ENCODE measurements at places on chromosomes 3 and 15.

DNA sequence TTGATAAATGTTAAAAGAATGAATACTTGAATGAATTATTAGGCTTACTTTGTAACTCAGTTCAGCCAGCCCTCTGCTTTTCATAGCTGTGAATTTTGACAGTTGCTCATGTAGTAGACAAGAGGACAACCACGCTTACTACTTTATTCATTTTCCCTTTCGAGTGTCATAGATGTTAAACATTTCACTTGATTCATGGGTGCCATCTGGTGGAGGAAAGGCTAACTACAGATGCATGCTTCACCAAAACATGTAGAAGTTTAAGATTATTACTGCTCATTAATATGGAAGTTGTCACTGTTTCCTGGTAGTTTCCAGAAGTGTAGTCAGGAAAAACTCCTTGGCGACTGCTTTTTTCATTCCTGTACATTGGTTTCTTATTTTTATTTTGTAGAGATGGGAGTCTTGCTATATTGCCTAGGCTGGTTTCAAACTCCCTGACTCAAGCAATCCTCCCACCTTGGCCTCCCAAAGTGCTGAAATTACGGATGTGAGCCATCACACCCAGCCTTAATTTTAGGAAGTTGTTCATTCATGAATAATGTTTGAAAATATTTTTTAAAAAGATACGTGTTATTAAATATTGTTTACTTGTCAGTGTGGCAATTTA is 163.2 kb downstream of the B3GALNT1 start:
- peak; percentile 38 for DNase-seq

DNA sequence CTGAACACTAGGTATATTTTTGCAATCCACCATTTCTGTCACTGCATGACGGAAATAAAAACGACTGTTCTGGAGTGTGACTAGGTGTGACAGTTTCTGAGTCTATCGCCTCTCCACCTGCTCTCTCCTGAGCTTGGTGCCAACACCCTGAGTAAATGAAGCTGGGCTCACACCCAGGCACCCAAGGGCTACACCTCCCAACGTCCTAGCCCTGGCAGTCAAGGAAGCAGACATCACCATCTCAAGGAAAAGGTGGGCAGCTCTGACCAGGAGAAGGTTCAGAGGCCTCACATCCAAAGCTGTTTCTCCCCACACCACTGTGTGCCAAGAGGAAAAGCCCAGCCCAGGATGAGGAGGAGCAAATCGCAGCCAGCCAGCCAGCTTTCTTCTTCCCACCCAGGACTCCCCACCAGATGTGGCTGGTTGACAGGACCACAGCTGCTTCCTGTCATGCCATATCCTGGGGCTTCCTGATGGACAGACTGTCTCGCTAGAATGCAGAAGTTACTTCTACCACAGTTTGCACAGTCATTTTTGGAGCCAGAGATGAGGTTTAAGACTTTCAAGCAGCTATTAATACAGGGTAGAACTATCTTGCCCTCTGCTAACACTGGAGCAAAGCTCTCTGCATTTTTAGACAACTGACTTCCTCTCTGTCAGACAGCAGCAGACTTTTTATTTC is 3.3 kb downstream of the SCAMP2 start:
- DNase-seq: no peak

DNA sequence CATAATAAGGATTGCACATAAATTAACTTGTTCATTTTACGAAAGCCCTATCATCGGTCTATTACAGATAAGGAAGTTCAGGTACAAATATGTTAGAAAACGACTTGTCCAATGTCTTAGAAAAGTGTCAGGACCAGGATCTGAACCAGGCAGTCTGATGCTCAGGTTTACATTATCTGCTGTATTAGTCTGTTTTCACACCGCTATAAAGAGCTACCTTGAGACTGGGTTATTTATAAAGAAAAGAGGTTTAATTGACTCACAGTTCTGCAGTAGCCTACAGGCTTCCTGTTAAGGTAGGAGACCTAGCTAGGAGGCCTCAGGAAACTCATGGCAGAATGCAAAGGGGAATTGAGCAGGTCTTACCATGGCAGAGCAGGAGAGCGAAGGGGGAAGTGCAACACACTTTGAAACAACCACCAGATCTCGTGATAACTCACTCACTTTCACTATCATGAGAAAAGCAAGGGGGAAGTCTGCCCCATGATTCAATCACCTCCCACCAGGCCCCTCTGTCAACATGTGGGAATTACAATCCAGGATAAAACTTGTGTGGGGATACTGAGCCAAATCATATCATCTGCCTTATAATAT is 45.8 kb upstream of the GOLIM4 start:
- DNase-seq: no peak

DNA sequence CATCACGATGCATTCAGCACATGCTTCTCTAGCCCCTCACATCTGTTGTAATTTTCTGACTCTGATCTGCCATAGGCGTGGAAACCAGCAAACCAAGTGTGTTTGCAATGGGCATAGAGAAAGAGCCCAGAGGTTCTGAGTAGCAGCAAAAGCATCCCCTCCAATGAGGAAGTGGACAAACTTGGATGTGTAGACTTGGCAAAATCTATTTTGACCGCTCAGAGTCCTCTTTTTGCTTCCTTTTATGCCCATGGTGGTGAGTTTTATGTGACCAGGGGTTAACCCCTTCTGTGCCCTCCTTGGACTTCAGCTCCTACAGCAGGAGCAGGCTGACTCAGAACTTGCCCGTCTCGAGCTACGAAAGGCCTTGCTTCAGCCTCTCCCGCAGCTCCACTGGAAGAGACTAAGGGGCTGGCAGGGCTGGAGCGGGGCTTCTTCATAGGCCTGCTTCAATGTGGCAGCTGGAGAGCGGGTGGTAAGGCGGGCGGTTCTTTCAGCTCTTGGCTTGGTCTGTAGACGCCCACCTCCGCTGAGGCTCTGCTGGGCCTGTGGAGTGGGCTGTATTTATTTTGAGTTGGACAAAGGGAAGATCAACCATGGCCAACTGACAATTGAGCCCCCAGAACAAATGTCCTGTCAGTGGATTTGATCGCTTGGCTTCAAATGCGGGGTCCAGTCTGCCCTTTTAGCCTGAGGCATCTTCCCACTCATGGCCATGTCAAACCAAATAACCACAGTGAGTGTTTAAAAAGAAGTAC is 6.5 kb upstream of the ETV5 start:
- no peak for DNase-seq

GRCh38 chr3:152443212-152444023 is 174.7 kb downstream of the MBNL1 start:
- DNase-seq: no peak

GRCh38 chr3:52357151-52358080 is 41.3 kb downstream of the DNAH1 start:
- DNase-seq: no peak

DNA sequence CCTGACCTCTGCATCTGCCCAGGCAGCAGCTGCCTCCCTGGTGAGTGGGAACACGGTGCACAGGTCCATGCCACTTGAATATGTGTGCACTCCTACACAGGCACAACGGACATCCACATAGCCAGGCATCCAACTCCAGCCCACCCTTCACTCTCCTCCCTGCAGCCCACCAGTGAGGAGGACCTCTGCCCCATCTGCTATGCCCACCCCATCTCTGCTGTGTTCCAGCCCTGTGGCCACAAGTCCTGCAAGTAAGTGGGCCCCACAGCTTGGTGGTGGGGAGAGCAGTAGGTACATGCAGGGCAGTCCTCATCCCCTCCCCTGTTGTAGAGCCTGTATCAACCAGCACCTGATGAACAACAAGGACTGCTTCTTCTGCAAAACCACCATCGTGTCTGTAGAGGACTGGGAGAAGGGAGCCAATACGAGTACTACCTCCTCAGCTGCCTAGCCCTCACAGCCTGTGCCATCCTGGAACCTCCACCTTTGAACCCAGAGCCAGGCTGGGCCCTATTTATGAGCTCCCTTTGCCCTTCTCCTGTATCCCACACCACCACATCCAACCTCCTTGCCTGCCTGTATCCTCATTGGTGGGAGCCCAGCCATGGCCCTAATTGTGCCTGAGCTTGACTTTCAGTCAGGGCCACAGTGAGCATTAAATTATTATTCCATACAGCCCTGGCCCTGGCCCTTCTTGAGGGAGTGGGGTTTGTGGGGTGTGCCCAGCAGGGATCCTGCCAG is 1.5 kb upstream of the AMIGO3 start:
- no peak for DNase-seq

GRCh38 chr15:34914317-34914716 is 55.2 kb downstream of the AQR start:
- no peak for DNase-seq

- DNase-seq: no peak
Measured at GRCh38 chr3:49794926-49795905, 4.5 kb downstream of the CDHR4 start.

DNA sequence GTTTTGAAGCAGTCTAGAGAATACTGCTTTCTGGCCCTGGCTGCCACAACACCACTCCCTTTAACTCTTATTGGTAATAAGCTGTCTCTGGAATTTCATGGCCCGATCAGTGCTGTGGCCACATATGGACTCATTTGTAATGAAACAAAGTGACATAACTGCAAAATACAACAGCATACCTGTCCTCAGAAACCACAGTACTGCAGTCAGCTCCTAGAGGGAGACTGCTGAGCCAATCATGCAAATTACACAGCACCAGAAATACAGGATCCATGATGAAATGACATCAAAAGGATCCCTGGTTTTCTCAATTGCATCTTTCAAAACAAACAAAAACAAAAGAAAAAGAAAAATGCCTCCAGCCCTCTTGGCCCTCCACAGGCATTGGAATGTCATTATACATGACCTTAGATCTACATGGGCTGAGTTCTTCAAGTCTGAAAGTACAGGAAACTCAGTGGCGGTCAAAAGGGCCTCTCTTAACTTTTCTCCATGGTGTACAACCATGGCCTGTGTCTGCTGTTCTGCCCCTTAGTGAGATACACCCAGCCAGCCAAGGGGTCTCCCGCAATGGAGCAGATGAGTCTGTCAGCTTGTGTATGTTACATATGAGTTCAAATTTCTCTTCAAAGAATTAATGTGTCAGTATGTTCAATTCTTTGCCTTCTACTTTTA is 24.9 kb upstream of the KBTBD12 start:
- DNase-seq: no peak

DNA sequence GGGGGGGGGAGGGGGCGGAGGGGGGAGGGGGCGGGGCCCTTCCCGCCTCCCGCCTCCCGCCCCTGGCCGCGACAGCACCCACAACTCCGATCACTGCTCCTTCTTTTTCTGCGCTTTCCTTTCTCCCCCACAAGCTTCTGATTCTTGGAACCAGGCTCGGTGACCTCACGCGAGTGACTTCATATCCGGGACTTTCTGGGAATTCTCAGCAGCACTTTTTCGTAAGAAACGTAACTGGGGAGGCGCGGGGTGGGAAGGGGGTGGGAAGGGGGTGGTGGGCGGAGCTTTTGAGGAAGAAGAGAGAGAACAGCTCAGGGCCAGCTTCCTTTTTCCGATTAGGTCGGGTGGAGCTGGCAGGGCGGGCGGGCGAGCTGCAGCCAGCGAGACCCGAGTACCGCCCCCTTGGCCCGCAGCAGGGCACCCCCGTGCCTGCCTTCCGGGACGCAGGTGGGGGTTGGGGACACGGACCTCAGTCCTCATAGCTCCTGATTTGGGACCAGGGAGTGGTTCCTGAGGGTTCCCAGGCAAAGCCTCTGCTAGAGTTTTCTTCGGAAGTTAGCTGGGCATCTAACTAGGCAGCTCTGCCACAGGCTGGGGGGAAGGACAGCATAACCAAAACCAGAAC is 14.6 kb downstream of the XIRP1 start:
- DNase-seq: peak; percentile 88

DNA sequence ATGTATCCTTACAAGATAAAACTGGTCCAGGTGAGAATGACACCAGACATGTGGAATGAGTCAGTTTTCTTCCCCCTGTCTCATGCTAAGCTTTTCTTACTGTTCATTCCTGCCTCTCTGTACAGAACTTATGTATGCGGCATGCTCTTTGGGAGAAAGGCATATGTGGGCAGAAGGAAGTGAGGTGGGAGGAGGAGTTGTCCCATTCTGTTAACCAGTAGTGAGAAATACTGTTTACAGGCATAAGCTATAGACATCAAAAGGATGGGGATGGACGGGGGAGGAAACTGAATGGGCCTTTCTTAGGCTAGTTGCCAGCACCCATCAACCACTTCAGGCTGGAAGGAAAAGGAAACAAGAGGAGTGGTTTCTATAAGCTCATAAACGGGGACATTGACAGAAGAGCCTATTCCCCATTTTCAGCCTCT is 143.6 kb upstream of the BHLHE40 start:
- no peak for DNase-seq

DNA sequence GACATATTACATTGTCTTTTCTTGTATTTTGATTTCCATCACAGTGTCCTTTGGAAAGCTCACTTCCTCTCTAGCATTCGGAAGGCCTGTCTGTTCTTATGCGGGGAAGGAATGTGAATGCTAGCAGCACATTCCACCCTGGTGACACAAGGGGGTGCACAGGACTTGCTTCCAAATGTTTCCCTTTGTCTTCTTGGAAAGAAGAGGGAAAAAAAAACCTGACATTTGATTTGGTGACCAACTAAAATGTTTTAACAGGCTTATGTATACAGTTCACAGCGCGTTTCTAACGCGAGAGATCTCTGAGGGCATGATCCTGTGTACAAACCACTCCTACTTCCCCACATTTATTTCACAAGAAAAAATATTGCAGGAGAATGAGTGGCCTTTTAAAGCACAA is 107.6 kb upstream of the FXR1 start:
- peak; percentile 36 for DNase-seq

- no peak for DNase-seq
Measured at GRCh38 chr15:39517122-39517855, 63.6 kb upstream of the THBS1 start.

DNA sequence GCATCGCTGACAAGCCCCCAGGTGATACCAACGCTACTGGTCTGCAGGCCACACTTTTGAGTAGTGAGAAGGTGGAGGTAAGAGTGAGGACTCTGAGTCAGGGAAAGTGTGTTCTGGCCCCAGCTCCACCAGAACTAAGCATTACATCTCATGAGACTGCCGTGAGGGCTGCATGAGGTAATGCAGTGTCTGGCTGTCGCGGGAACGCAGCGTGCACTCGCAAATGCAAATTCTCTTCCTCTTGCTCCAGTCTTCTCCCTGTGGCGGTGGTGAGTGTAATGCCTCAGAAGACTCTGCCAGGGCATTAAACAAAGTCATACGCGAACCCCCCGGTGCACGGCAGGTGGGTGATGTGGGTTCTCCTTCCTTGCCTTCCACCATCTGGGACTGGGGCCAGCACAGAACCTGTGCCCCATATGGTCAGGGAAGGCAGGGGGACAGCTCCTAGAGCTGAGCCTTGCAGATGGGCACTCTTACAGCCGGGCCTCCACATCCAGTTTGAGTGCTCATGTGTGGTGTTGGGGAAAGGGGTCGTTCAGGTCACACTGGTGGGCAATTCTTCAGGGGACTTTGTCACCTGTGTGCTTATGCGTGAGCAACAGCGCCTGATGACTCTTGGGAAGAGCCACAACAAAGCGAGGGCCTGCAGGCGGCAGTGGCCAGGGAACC is 175.8 kb downstream of the XXYLT1 start:
- no peak for DNase-seq

GRCh38 chr3:143298886-143299535 is 179.4 kb downstream of the CHST2 start:
- DNase-seq: no peak

All from RWPE1 (cell line).